NCI-H187 treated with DMSO at 0.1 percent for 48 hours (cell line): ENCODE measurements at places on chromosomes 13 and 19.

- no peak for DNase-seq
Observed at GRCh38 chr19:14408491-14409145, 10.5 kb downstream of the DDX39A start.

DNA sequence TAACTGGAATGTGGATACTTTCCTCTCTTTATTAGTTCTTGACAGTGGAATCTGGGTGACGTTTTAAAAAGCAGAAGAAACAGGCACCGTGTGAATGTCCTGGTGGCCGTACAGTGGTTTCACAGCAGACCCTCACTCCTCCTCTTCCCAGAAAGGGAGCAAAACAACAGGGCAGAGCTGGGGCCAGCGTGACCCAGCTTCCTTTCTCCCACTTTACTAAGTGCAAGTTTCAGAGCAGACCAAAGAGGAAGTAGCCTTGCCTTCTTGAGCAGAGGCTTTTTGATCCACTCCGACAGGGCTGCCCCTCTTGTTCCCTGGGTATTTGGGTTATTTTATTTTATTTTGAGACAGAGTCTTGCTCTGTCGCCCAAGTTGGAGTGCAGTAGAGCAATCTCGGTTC, 19.6 kb upstream of the C19orf33 start:
- DNase-seq = no peak

GRCh38 chr13:98004107-98004506, 50.6 kb downstream of the IPO5 start:
- no peak for DNase-seq

- no peak for DNase-seq
Observed at GRCh38 chr19:52948025-52948770, 14.5 kb downstream of the ZNF816 start.

- no peak for DNase-seq
Observed at GRCh38 chr19:54558339-54558738, 15.3 kb upstream of the LILRA2 start.

GRCh38 chr13:64482373-64482772, 2747.8 kb downstream of the PCDH9 start:
- no peak for DNase-seq

DNA sequence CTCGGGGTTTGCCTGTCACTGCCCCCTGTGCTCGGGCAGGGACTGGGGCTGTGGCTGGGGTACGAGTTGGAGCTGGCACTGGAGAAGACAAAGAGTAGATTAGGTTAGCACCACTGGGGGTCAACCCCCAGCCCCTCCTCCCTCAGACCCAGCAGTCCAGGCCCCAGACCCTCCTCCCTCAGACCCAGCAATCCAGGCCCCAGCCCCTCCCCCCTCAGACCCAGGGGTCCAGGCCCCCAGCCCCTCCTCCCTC, 19.1 kb downstream of the ZNF575 start:
- DNase-seq = no peak

GRCh38 chr13:42883771-42884467, 102.5 kb downstream of the FAM216B start:
- DNase-seq = no peak

DNA sequence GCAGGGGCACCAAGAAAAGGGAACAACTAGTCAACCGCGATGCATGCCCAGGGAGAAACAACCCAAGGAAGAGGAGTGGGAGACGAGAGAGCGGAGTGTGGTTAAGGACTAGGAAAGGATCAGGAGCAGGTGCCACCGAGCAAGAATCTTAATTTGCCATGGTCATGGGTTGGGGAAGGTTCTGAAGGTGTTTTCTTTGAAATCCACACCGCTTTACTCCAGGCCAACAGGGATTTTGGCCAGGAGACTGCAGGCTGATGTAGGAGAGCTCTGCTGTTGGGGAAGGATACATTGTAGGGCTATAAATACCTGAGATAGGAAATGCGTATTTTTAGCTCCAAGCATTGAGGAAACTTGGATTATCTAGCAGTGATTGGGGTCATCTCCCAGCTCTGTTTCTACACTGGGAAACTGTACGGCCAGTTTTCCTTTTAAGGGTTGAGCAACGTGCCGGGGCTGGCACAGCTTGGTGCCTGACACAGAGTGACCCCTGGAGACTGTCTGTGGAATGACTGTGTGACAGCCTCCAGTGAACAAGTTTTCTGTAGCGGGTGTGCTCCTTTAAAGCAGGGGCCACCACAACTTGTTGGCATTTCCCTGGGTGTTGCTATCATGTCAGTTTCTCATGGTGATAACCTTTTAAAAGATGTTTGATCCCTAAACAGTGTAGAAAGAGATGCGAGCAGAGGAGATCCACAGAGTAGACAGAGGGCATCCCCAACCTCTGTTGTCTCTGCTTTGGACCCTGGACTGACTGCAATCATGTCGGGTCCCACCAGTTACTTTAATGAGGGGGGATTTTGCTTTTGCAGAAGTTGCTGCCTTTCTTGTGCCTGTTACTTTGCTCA, 34.3 kb downstream of the ZNF536 start:
- DNase-seq = no peak

GRCh38 chr13:51227404-51227803, 5.2 kb downstream of the FAM124A start:
- DNase-seq = no peak

- DNase-seq = no peak
Observed at GRCh38 chr13:74730556-74731331, 596.5 kb upstream of the KLF12 start.

GRCh38 chr19:45947926-45948325, 25.7 kb downstream of the NOVA2 start:
- no peak for DNase-seq

- DNase-seq = no peak
Observed at GRCh38 chr19:31349160-31349881, at the start of gene TSHZ3. Gene TSHZ3 (minus strand): TSS chr19:31349436. CDS start chr19:31349219, 217 bp downstream.

GRCh38 chr19:11421371-11422098, 2.4 kb upstream of the RGL3 start:
- no peak for DNase-seq

- DNase-seq = no peak
Observed at GRCh38 chr13:59016250-59016649, 1147.5 kb downstream of the DIAPH3 start.

GRCh38 chr13:86945584-86945983, 725.6 kb upstream of the SLITRK5 start:
- DNase-seq = no peak

- no peak for DNase-seq
Observed at GRCh38 chr13:70788074-70788473, 679.8 kb upstream of the KLHL1 start.

GRCh38 chr19:3882041-3882384, 1.5 kb downstream of the ATCAY start:
- DNase-seq = no peak

DNA sequence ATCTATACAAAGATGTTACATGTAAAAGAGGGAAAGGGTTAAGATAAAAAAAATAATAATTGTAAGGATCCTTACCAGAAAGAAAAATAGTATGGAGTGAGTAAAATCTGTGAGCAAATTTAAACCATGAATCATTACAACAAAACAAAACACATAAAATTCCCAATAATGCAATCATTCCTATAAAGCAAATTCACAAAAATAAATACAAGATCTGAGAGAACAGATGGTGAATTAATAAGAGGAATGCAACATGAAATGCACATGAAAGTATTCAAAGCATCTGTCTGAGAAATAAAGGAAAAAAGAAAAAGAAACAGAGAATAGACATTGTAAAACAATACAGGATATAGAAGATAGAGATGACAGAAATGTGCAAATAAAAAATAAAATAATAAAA, 681.5 kb upstream of the KLHL1 start:
- no peak for DNase-seq

DNA sequence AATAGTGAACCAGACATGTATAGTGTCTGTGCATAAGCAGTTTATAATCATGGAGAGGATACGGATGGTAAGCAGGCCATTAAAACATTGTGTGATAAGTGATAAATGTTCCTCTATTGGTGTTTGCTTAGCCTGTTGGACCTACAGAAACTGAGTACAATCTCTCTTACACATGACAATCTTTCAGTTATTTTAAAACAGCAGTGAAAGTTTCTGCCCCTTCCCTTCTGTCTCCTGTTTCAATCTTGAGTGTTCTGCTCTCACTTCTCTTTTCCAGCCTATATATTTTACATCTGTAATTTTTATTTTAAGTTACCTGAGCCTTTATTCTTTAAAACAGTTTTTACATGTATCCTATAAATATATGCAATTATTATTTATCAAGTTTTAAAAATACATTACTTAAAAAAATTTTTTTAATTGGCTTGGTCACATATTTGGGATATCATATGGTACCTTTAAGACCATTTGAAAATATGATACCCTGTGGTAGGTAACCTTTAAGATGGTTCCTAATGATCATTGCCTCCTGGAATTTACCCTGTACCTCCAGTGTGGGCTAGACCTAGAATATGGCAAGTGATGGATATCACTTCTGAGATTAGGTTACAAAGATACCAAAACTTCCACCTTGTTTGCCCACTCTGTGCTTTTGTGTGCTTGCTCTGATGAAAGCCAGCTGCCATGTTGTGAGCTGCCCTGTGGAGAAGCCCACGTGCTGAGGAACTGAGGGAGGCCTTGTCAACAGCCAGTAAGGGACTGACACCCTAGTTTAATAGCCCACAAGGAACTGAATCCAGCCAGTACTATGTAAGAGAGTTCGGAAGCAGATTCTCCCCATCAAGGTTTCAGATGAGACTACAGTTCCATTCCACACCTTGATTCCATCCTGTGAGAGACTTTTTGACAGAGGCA, 99.3 kb downstream of the DHRS12 start:
- DNase-seq = no peak

- DNase-seq = no peak
Observed at GRCh38 chr19:34172661-34173192, 423 bp downstream of the LSM14A start.

- no peak for DNase-seq
Observed at GRCh38 chr19:28242317-28242927, 970.5 kb downstream of the UQCRFS1 start.

- no peak for DNase-seq
Observed at GRCh38 chr13:109151255-109151654, 521.8 kb downstream of the MYO16 start.

GRCh38 chr13:82136880-82137279, 1745.4 kb downstream of the SLITRK1 start:
- DNase-seq = no peak

GRCh38 chr13:44234566-44234965, 139.1 kb upstream of the SERP2 start:
- no peak for DNase-seq

DNA sequence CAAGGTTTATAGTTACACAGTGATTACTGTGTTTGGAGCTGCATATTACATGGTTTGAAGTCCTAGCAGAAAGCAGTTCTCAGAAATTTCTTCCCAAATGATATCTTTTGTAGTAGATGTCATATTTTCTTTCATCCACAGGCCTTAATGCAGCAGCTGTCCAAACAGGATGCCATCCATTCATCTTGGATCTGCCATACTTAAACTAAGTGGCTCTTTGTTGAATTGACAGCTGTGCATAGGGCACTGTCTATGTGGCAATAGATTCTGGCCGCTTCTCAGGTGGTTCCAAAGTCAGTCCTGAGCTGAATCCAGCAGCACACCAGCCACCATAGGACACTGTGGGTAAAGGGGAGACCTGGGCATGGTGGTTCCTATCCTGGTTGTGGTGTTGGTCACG, 41.6 kb upstream of the SPRY2 start:
- DNase-seq = no peak

DNA sequence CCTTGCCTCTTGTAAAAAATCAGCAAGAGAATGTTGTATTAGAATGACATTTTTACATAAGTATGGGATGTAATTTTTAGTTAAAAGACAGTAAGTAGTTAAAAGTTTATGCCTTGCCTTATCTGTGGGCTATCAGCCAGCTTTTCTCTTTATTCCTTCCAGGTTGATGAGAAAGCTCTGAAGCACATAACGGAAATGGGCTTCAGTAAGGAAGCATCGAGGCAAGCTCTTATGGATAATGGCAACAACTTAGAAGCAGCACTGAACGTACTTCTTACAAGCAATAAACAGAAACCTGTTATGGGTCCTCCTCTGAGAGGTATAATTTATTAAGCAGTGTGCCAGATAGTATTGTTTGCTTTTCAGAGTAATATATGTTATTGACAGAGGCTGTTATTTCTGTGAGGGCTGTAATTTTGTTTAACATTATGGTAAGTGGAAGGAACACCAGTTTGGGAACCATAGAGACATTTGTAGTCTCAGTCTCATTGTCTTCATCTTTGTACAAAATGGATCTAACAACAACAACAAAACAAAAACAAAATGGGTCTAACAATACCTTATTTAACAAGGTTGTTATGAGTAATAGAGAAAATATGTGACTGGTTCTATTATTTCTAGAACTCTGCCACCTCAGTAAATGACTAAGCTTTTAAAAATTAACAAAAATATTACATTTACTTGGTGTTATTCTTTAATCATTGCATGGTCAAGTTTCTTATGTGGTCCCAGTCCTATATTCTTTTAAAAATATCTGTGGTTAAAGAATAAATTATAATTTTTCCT, 112.8 kb downstream of the TDRD3 start:
- DNase-seq = no peak

- DNase-seq = no peak
Observed at GRCh38 chr13:51397262-51397941, 55.4 kb downstream of the INTS6 start.

DNA sequence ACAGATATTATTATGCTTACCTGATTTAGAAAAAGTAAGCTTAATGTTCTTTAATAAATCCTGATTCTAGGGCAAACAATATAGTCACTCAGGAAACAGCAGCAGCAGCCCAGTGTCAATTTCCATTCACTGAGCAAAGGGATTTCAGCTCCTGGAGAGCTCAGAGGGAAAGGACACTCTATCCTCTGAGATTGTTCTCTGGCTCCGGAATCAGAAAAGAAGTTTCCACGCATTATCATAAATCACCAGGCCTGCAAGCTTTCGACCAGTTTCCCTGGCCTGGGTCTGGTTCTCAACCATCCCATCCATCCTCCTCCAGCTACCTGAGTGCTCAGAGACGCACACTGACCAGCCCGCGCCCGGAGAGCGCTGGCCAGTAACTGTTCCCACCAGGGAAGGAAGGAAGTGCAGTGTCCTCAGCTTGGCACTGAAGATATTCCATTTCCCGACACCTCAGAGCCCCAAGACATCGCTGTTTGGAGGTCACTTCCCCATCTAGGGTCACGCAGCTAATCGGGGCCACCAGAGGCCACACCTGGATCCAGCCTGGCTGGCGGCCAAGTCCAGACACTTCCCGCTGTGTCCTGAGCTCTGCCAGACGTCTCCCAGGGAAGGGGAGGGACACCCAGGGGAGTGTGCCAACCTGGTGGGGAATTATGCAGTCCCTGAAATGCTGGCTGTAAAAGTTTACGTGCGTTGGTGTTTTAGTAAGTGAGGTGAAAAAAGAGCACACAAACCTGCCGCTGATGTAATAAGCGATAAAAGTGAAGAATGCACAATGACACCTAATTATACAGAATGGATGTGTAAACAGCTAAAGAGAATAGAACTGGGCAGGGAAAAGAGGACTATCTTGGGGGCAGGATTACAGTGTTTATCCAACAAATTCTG, 29.1 kb downstream of the EPS15L1 start:
- no peak for DNase-seq

DNA sequence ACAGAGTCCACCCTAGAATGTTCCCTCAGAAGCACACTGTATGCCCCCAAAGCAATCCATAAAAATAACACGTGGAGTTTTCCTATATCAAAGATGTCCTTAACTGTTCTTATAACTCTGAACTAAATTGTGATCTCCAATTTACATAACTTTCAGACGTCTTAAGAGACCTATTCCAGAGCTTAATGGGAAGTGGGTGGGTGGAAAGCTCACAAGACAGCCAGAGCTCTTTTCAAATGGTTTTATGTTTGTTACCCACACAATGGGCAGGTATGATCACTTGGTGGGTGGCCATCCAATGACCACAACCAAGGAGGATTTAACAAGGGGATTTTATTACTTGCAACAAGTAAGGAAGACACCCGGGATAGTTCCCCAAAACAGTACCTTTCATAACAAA, 81.7 kb downstream of the LRRC63 start:
- DNase-seq = no peak

- DNase-seq = no peak
Observed at GRCh38 chr13:69809152-69809551, 298.5 kb upstream of the ATXN8OS start.
